ENCODE measurements at places on chromosomes 16 and 17.

- peak; percentile 62 for DNase-seq
Observed at GRCh38 chr17:40095944-40096791, 4.2 kb downstream of the NR1D1 start.

DNA sequence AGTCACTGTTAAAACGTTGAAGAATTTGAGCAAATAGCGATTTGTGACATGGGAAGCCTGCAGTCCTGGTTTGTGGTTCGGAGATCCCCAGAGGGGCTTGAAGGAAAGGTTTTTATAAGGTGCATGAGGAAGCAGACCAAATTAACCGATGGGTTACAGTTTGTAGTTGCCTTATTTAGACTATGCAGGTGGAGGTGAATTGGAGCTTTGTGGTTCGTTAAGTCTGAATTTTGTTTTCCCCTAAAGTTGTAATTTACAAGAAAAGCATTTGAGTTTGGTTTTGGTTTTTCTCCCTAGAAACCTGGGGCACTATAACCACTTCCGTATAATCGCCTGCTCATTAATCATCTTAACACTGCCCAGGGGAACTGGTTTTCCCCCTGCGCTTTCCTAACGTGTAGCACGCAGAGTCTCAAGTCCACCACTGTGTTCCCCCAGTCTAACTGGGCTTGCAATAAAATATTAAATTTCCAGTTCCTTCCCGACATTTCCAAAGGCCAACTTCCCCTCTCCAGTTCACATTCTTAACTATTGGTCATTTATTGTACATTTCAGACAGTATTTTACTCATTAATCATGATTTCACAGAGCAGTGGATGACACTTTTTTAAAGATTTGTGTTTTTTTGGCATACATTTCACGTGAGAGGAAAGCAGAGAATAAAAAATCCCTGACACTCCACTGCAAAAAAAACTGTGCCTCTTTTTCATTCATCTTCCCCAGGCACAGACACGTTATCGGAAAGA lies 932 bp downstream of the ZNF267 start:
- DNase-seq: no peak

GRCh38 chr17:56471696-56472095 lies 121.8 kb upstream of the NOG start:
- no peak for DNase-seq

- DNase-seq: no peak
Observed at GRCh38 chr16:55698946-55699345, 43.2 kb downstream of the SLC6A2 start.

DNA sequence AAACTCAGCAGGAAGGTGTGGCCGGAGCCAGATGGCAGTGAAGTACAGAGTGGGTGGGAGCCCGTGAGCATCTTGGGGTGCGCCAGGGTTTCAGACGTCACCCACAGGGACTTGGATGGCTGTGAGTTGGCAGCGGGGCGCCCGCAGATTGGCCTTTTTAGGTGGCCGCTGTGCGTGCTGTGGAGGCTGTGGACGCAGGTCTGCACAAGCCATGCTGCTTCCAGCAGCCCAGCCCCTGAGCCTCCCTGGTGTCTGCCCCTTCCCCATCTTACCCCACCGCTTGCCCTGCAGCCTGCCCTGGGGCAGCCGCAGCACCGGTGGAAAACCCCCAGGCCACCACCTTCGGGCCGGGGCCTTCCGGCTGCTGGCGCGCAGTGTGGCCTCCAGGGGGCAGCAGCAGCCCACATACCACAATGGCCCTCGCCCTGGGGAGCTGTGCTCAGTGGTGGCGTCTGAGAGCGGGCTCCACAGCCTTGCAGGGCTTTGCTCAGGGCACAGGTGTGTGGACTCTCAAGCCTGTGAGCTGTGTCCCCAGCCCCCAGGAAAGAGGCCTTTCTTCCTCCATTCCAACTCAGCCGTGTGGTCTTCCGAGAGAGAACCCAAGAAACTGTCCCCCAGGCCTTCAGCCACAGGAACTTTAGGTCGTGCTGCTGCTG lies 11.8 kb downstream of the ENDOV start:
- peak; percentile 81 for DNase-seq

DNA sequence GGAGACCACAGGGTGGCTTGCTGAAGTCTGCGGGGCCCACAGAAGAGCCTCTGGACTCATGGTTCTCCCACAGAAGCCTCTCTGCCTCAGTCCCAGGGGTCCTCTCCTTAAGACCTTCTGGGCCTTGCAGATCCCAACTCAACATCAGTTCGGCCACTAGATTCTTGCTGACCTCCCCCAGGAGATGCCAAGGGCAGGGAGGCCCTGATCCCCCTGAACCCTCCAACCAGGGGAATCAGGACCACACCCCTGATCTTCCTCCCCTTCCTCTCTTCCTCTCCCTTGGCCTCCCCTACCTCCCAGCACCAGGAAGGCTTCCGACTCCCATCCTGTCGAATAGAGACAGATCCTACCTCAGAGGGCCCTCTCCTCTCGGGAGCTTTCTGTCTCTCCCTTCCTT lies 53.4 kb downstream of the NOS2 start:
- no peak for DNase-seq

DNA sequence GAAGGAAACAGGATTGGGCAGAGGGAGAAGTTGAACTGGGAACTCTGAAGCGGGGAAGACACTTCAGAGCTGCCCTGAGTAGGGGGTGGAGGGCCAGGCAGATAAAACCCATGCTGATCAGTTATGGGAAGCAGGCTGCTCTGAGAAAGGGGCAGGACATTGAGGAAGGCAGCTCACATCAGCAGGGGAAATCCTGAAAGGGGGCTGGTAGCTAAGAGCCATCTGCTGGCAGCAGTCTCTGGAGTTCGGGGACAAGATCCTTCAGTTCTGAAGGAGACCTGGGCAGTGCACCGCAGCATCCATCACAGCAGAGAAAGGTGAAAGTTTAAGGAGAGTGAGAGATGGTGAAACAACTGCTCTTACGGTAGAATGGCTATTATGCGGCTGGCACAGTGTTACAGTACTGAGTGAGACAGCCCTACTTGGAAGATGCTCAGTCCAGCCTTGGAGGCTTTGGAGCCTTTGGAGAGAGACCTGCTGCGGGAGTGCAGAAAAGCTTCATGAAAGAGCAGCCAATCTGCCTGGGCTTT lies 5.4 kb upstream of the KIF18B start:
- DNase-seq: no peak

- DNase-seq: no peak
Observed at GRCh38 chr16:88595101-88595500, 24.9 kb downstream of the ZC3H18 start.

DNA sequence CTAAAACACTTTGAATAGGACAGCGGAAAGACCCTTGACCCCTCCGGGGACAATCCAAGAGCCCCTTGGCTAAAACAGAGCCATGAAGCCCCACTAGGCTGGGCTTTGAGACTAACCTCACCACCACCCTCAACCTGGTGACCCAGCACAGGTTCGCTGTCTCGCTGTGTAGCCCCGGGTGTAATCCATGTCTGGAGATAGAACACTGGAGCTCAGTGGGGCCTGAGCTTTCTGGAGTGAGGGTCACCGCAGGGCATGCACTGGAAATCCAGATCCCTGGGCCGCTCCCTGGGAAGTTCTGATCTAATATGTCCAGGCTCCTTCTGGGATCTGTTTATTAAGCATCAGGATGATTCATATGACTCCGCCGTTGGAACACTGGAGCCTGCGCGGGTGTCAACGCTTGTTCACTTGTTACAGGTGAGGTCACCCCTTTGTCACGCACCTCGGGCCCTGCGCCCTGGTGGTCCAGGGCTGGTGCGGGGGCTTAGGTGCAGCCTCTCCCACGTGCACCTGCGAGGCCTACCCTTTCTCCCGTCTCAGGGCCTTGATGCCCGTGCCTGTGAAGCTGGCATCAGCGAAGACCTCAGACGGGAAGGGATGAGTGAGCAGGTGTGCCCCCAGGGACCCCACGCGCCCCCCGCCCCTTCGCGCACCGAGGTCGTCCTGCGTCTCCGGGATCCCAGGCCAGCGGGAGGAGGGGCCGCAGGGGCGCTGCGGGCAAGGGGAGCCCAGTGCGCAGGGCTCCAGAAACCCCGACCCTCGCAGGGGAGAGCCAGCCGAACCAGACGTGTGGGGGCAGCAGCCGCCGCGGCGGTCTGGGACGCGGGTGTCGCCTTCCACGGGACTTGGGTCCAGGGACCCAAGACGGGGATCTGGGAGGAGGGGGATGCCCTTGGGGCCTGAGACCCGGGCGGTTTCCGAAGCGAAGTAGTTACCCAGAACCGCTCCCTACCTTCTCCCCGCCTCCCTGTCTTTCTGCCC lies 224.1 kb upstream of the FOXF1 start:
- DNase-seq: no peak

DNA sequence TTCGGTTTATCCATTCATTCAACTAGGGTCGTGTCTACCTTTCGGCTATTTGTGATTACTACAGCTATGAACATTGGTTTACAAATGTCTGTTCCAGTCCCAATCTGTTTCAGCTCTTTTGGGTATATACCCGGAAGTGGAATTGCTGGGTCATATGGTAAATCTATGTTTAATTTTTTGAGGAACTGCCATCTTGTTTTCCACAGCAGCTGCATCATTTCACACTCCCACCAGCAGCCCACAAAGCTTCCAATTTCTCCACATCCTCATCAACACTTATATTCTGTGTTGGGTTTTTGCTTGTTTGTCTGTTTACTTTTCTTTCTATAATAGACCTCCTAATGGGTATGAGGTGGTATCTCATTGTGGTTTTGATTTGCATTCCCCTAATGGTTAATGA lies 48.7 kb upstream of the GINS3 start:
- DNase-seq: no peak

- no peak for DNase-seq
Observed at GRCh38 chr17:49012769-49013255, 15.6 kb downstream of the IGF2BP1 start.

DNA sequence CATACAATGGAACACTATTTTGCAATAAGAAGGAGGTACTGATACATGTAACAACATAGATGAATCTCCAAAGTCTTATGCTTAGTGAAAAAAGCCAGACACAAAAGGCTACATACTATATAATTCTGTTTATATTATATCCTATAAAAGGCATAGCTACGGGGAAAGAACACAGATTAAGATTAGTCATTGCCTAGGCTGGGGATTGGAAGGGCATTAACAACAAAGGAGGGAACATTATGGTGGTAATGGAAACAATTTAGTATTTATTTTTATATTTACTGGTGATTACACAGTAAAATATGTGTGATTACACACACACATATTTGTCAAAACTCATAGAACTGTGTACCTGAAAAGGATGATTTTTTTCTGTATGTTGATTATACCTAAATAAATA lies 278.1 kb downstream of the ZFHX3 start:
- DNase-seq: no peak

- no peak for DNase-seq
Observed at GRCh38 chr16:1919327-1919998, 1.2 kb upstream of the HS3ST6 start.
